ENCODE measurements at places on chromosomes 3 and 15.

- DNase-seq = peak; percentile 27
Observed at GRCh38 chr3:152737021-152737908, 97.7 kb upstream of the P2RY1 start.

GRCh38 chr3:64225695-64226499 is 631 bp upstream of the PRICKLE2 start:
- DNase-seq = no peak

DNA sequence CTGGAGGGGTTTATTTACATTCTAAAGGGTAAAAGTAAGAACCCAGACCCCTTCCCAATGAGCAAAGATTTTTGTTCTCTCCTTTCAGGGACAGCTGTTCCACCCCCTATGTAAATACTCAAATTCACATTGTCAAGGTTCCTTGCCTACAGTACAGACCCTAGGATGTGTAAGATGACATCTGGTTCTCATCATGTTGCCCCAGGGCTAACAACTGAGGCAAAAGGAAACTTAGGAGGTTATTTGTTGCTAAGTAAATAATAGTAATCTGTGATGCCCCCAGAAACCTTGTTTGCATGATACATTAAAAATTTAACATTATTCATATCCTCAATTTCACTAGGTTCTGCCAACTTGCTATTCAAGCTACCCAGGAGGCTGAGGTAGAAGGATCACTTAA is 135.0 kb upstream of the CCNL1 start:
- no peak for DNase-seq

- no peak for DNase-seq
Observed at GRCh38 chr3:171648069-171648468, 162.2 kb downstream of the PLD1 start.

DNA sequence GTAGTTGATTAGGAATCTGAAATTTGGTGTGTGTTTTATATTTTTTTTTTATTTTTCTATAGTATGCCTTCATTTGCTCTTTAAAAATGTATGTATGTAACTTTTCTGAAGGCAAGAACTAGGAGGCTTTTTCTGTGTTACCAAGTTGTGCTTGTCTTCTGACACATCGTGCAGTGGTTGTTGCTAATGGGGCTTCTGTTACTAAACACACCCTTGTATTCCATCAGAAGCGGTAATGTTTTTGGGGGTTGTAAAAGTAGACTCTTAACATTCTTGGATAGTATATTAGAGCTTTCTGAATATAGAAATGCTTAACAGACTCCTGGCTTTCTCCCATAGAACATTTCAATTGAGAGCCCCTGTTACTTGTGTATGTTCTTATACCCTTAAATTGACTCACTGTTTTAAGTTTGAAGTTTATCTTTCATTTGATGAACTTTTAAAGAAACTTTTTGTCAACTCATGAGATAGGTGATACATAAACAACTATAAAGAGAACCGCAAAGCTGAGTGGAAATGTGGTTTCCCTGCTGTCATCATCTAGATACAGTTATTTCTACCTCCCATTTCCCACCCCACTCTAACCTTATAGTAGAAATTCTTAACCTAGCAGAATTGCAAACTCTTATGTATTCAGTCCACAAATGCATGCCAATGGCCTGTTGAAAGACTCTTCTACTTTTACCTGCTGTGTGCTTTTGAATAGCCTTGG is 2.5 kb downstream of the TIPARP start:
- no peak for DNase-seq

- DNase-seq = no peak
Observed at GRCh38 chr3:187208159-187208558, 10.9 kb downstream of the RTP1 start.

GRCh38 chr3:178560759-178561158 is 24.5 kb downstream of the KCNMB2 start:
- no peak for DNase-seq

DNA sequence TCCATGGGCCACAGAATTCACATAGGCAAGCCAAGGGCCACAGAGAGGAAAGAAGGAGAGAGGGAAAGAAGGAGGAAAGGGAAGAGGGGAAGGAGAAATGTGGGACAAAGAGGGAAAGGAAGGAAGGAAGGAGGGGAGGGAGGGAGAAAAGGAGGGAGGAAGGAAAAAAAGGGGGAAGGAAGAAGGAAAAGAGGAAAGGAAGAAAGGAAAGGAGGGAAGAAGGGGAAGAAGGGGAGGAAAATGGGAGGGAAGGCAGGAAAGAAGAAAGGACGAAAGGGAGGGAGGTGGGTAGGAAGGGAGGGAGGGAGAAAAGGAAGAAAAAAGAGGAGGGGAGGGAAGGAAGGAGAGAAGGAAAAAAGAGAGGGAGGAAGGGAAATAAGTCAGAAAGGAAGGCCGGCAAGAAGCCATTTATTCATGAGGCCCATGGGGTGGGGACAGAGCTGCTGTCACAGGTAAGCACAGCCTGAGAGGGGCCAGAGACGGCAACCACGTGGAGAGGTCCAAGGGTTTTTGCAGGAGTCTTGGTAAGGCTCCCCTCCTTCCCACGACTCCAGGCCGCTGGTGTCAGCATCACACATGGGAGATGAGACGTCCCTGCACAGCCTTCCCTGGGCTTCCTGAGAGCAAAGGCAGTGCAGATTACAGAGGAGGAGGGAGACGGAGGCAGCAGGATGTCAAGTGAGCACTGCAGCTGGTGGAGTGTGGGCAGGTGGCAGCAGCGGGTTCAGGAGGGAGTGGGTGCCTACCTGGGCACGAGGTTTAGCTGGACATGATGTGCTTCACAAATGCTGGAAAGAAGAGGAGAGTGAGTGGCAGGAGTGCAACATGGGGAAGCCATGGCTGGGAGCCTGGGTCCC is 5.5 kb downstream of the MYL3 start:
- DNase-seq = no peak

DNA sequence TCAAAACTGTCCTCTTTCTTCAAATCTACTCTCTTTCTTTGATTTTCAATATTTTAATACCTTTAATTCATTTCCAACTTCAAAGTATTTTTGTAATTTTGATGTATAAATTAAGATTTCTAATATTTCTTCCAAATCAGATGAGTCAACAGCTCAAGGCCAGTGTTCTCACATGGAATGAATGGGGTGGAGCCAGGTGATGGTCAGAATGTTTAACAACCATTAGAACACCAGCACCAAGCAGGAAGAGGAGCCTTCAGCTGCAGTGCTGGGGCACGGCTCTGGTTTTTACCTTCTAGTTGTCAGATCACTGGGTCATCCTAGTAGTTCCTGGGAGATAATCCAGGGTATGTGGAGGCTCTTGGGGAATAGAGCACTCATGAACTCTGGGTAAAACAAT is 494.5 kb upstream of the PDZRN3 start:
- DNase-seq = no peak

DNA sequence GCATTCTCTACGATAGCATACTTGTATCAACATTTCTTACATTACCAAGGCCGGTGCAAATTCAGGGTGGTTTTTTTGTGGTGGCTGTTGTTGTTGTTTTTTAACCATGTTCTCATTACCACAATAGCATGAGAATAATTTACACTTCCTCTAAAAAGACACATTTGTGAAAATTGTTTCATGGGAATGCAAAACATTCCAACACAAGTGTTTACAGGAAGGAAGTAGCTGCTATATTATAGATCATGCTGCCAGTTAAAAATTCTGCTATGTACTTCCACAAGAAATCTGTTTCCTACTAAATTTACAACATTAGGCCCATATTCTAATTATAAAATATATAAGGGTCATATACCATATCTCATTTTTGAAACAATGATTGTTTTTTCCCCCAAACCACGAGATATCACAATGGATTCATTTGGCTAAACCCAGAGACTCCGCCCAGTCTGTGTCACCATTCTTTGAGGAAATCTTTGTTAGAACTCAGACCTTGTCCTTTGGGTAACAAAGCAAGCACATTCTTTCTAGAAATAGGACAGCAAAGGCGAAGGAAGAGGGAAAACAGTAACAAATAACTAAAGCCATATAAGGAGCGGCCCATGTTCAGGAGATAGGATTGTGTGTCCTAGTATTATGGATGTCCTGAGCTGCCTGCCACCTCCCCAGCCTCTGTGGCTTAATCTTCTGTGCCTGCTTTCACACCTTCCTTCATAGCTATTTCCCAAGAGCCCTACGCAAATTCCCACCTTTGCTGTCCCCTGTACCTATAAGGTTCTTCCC is 60.1 kb downstream of the UACA start:
- DNase-seq = no peak

DNA sequence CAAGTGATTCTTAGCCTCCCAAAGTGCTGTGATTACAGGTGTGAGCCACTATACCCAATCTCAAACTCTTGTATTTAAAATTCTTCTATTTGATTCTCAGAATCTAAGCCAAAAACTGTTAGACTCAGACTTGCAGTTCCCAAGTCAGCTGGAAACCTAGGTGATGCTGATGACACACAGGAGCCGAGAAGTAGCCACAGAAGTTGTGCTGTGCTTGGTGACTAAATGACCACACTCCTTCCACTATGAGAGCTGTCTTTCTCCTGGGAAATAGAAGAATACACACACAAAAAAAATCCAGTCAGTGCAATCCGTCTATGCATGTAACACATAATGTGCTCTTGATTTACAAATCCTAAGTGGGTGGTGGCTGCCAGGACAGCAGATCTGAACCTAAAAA is 33.9 kb downstream of the ILDR1 start:
- no peak for DNase-seq

- no peak for DNase-seq
Observed at GRCh38 chr3:179432451-179432850, 18.8 kb downstream of the GNB4 start.

GRCh38 chr3:196975349-196975748 is 6.7 kb upstream of the PIGZ start:
- DNase-seq = no peak

DNA sequence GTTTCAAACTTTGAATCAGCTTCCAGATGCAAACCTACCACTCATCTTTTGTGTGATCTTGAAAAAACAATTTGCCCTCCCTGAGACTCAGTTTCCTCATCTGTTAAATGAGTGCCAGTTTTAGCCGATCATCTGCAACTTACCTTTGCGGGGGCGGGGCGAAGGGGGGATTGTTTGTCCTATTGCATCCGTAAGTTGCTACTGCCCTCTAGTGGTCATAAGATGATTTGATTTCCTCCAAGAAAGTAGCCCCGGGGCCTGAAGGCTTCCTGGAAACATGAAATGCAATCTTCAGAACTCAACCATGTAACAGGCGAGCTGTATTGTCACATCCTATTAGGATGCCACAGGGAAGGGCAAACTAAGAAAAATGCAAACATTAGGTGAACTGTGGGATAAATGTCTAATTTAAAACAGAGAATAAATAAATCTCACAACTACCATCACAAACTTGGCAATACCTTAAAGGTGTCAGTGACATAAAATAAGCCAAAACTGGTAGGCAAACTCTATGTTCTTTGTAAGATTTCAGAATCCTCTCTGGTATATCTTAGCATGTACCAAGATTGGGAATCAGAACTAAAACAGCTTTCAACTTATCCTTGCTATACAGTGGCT is 63.5 kb upstream of the CLDN18 start:
- peak; percentile 27 for DNase-seq

- no peak for DNase-seq
Observed at GRCh38 chr15:37446921-37447320, 346.6 kb upstream of the MEIS2 start.

- no peak for DNase-seq
Observed at GRCh38 chr3:72803573-72803972, 44.7 kb downstream of the SHQ1 start.

DNA sequence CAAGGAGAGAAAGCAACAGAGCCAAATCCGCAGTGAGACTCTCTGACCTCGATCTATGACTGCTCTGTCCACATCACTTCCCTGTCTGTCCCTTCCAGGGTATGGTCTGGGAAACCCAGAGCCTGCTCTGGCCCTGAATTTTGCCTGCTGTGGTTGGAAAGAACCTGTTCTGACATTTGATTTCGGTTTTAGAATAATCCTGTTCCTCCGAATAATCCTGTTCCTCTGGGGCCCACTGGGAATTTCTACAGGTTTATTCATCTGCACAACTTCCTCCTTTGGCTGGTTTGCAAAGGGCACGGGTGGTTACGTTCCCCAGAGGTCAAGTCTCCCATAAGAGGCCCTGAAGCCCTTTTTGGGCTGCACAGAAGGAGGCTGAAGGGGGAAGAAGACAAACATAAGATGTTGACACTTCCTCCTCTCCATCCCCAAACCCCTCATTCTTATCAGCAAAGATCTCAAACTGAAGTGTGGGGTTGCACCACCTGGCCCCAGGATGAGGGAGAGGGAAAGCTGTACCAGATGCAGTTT is 10.6 kb downstream of the LAMP3 start:
- no peak for DNase-seq

Data from right hindlimb (tissue), 1 donor.